ENCODE measurements at places on chromosomes 2 and 18.
A peak's percentile ranks its signal among the peaks of the same experiment; 100 is the strongest.

DNA sequence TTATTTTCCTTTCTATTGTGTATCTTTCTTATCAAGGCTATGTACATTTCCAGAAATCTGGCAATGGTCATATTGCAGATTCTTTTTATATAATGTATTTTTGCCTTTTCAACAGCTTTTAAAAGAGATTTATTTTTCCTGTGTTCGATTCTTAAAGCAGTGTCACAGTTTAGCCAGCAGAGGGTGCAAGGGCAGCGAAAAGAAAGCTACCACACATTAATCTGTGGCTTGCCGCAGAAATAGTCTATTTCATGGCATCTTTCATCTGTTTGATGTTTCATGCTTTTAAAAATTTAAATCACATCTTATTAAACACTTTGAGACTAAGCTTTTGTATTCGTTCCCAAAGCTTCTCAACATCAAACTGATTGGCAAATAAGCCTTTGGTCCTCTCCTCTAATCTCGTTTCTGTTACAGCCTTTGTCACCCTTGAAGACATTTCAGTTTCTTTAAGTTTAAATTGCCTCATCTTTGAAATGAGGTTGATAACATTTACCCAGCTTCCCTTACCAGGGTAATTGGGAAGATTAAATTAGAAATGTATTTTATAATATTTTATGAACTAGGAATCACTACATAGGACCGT, 73.3 kb downstream of the PIK3C3 start:
- peak; percentile 41 for DNase-seq

DNA sequence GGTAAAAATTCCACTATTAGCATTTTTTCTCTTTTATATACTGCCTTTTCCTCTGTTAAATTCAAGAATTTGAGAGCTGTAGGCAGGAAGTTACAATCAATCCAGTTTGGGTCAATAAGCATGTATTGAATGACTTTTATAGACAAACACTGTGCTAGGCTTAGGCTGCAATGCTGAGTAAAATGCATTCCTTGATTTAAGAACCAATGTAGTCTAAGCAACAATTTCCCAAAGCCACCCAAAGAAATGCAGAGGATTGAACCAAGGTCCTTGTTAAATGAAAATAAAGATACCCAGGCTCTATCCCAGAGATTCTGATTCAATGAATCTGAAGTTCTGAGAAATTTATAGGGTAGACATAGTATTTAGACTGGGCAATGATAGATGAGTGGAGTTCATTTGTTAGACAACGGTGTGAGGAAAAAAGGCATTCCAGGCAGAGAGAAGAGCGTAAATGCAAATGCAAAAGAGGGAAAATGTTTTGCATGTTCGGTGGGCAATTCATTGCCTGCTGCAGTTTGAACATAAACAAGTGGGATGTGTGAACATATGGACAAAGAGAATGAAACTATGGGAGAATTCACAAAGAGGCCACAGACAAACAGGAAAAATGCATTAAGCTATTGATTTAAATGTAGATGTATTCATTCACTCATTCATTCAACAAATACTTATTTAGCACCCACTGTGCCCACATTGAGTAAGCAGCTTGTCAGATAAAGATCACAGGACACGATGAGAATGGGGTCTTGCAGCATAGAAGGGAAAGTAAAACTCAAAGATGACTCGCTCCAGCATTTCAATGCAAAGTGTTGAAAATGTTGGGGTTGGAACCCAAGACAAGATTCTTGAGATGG, 107.1 kb downstream of the EVA1A start:
- no peak for DNase-seq

- no peak for DNase-seq
Measured at GRCh38 chr2:29640360-29640759, 281.0 kb downstream of the ALK start.

DNA sequence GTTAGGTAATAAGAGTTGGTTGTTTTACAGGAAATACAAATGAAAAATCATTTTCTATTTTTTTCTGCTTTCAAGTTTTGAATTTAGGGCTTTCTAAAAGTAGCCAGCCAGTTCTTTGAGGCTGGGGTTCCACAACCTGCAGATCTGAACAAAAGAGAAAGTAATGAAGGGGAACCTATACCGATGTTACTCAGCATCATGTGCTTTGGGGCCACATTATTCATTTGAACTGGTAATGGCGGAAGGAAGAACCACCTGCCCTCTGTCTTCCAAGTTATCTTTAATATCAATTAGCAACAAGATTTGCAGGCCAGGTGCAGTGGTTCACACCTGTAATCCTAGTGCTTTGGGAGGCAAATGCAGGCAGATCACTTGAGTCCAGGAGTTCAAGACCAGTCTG, 12.9 kb upstream of the MRO start:
- no peak for DNase-seq

- no peak for DNase-seq
Measured at GRCh38 chr2:59046401-59047372, 805.6 kb upstream of the FANCL start.

DNA sequence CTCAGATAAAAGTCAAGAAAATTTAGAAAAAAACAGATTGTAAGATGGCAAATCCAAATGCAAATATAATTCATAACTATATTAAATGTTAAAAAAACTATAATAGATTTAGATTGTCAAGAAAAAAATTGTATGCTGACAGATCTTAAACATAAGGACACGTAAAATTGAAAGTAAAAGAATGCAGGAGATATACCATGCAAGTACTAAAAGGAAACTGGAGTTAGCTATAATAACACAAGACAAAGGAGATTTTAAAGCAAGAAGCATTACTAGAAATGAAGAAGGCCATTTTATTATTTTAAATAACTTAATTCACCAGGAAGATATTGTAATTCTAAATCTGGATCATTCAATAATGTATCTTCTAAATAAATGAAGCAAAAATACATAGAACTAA, 48.3 kb downstream of the TTC21B start:
- DNase-seq, result no peak

DNA sequence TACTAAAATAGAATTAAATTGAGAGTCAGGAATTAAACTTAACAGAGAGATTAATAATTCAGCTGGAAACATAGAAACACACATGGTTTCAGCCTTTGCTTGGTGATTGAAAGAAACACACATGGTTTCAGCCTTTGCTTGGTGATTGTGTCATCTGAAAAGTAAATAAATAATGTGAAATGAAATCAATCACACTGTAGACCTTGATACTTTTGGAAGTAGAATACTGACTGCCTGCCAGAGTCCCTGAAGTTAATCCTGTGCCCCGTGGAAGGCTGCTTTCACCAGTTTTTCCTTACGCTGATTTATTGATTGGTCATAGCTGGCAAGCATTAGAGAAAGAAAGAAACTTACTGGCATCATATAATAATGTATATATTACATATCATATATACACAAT, 1252.7 kb upstream of the FAM98A start:
- no peak for DNase-seq

GRCh38 chr2:47662552-47662951, 120.4 kb upstream of the MSH6 start:
- DNase-seq, result no peak
